ENCODE measurements at places on chromosomes 7 and 10. TPM values are rescaled to one million over a fixed set of nuclear protein-coding genes. Genes with fewer than 3 reads are reported as not detected.

GRCh38 chr10:116732573-116732972, 9.8 kb downstream of the HSPA12A start:
- peak; percentile 23 for DNase-seq

DNA sequence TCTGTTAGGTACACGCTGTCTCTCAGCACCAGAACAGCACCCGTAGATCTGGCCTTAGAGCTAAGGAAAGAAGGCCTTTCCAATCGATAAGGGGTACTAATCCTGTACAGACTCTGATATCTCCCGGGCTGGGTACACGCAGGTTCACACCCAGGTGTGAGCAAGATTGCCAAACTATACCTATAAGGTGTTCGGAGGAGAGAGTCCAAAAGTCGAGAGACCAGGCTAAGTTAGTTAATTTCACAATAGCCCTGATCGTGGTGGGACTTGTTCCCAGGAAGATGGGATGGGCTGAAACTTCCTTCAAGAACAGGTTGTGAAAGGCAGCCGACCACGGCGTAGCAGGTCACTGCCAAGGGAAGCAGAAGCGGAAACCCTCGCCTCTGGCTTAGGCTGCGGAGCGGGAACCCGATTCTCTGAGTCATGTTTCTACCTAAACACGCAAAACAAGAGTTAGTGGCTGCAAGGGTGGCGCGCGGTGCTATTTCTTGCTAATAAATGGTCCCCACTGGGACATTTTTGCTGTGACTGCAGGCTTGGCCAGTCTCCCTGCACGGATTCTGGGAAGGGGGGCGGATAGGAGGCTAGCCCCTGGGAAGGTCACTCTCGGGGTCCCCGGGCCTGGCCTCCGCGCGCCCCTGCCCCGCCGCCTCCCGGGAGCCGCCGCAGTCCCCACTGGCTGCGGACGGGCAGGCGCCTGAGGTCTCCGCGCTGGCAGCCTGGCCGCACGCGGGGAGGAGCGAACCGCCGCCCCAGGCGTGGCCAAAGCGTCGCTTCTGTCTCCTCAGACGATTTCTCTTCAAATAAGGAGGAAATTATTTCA, 75.4 kb upstream of the PDSS1 start:
- DNase-seq = no peak

DNA sequence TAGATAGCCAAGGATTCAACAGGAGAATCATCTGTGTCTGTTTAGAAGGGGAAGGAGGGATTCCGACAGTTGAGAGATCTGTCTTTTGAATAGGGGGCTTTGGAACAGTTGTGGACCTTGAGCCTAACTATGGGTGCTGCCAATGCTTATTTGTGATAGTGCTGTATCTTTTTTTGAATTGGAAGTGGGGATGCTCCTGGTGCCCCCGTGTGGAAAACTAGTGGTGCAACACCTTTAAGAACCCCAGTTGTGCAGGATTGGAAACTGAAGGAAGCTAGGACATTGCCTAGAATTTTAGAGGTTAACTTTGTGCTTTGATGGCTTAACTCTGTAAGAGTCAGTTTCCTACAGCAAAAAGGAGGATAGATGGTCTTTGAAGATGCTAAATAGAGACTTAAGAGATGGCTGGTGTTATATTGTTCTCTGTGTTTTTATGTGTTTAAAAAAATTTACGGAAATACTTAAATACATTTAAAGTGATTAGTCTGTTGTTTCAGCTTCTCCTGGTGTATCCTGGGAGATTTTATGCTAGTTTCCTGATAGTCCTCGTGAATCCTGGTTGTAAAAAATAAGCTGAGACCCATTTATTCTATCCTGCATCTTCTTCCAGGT, 69.3 kb downstream of the AP3M1 start:
- DNase-seq = peak; percentile 45

GRCh38 chr10:75226656-75227055, 9.1 kb downstream of the COMTD1 start:
- DNase-seq = no peak

- no peak for DNase-seq
Observed at GRCh38 chr10:30553018-30553625, 76.4 kb downstream of the LYZL2 start.

GRCh38 chr10:4532976-4533375, 293.0 kb upstream of the AKR1E2 start:
- no peak for DNase-seq

GRCh38 chr10:97690133-97690532, 3.1 kb upstream of the AVPI1 start:
- no peak for DNase-seq

GRCh38 chr10:22325272-22326144, 4.6 kb downstream of the BMI1 start:
- peak; percentile 57 for DNase-seq

GRCh38 chr7:13386741-13387140, 602.7 kb downstream of the ETV1 start:
- no peak for DNase-seq

DNA sequence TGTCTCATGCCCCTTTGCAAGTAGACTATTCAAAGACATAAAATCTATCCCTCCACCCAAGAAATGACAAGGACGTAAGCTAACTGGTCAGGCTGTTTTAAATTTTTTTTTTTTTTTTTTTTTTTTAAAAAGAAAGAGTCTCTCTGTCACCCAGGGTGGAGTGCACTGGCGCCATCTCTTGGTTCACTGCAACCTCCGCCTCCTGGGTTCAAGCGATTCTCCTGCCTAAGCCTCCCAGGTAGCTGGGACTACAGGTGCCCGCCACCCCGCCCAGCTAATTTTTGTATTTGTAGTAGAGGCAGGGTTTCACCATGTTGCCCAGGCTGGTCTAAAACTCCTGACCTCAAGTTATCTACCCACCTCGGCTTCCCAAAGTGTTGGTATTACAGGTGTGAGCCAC, 11.2 kb downstream of the TRA2A start:
- no peak for DNase-seq

- peak; percentile 62 for DNase-seq
Observed at GRCh38 chr10:110138197-110138812, 69.1 kb upstream of the MXI1 start.

DNA sequence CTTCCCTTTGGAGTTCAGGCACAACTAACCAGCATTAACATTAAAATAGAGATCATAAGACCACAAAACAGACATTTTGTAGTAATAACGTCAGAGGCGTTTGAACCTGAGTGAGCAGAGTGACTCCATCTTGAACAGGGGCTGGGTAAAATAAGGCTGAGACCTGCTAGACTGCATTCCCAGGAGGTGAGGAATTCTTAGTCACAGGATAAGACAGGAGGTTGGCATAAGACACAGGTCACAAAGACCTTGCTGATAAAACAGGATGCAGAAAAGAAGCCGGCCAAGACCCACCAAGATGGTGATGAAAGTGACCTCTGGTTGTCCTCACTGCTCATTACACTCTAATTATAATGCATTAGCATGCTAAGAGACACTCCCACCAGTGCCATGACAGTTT, 493.2 kb upstream of the AUTS2 start:
- no peak for DNase-seq

DNA sequence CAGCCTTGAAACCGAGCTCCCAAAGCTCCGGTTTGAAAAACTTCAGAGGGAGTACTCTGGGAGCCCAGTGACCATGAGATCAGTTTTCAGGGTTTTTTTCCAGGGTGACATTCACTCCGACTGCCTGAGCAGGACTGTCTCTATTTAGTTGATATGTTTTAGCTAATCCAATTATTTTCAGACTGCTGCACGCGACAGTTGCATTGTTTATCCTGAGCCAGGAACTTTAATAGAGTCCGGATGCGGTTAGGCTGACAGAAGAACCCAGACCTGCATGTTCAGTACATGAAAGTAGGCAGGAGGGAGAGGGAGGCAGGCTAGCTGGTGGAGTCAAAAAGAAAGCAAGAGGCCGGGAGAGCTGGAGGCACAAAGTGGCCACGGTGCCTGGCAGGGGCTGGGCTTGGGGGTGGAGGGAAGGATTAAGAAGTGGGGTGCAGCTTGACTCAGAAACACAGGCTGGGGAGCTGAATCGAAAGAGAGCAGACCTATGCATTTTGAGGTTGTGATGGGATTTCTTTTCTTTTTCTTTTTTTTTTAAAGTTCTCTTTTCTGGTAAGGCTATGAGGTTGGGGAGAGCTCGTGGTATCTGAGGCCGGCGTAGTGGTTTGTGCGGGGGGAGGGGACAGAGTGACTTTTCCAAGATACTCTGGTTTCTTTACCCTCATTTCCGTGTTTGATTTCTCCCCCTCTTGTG, 5.7 kb downstream of the GATA3 start:
- DNase-seq = peak; percentile 46

DNA sequence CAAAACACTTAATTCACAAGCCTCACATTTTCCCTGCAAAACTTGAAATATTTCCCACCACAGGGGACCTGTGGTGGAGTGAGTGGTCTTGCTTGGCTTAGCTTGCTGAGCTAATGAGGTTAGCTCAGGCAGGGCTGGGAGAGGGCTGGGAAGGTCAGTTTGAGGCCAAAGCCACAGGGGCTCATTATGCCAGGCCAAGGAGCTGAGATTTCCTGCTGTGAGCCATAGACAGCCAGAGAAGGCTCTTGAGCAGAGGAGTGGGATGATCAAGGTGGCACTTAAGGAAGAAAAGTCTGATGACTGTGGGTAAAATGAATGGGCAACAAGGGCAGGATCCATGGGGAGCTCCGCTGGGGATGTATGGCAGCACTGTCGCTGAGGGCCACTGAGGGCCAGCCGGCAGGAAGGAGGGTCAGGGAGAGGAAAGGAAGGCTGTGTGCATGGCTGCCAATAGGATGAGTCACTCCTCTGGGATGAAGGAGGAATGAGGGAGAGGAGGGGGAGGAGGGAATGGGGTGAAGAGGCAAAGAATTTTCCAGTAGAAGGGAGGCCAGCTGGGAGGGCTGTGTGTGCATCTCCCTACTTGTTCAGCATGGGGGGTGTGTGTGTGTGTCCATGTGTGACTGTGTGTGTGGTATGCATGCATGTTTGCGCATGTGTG, 18.7 kb upstream of the ZNF488 start:
- DNase-seq = peak; percentile 76

GRCh38 chr7:20597339-20597738, 18.1 kb upstream of the ABCB5 start:
- no peak for DNase-seq

GRCh38 chr10:101839002-101839401, 4.6 kb downstream of the KCNIP2 start:
- DNase-seq = no peak

DNA sequence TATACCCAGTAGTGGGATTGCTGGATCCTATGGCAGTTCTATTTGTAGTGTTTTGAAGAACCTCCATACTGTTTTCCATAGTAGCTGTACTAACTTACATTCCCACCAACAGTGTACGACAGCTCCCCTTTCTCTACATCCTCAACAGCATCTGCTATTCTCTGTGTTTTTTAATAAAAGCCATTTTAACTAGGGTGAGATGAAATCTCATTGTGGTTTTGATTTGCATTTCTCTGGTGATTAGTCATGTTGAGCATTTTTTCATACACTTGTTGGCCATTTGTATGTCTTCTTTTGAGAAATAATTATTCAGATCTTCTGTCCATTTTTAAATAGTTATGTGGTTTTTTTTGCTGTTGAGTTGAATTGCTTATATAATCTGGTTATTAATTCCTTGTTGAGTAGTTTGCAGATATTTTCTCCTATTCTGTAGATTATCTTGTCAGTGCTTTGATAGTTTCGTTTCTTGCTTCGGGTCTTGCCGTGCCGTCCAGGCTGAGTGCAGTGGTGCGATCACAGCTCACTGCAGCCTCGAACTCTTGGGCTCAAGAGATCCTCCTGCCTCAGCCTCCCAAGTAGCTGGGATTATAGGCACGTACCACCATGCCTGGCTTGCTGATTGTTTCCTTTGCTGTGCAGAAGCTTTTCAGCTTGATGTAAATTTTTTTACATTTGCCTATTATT, 12.0 kb downstream of the MTG1 start:
- peak; percentile 60 for DNase-seq

- no peak for DNase-seq
Observed at GRCh38 chr10:132096863-132097478, 31.2 kb downstream of the JAKMIP3 start.

The NXPH1 gene
- not detected for total RNA-seq

The DOCK4 gene
- 3.0 TPM for total RNA-seq

The IL2RA gene
- not detected for total RNA-seq

The DYDC2 gene
- not detected for total RNA-seq

The GOLGA7B gene
- total RNA-seq = not detected

The DNAJC9 gene
- 27.2 TPM for total RNA-seq

The BCCIP gene
- 90.0 TPM for total RNA-seq

The GNGT1 gene
- not detected for total RNA-seq

The DRGX gene
- not detected for total RNA-seq

The HHEX gene
- total RNA-seq = 5.0 TPM

The UNCX gene
- total RNA-seq = not detected

The FRMPD2 gene
- not detected for total RNA-seq

The GIMAP2 gene
- total RNA-seq = not detected
